ENCODE measurements at places on chromosomes 16 and 17.

GRCh38 chr17:347309-347899 is 5.2 kb downstream of the RPH3AL start:
- DNase-seq = no peak

DNA sequence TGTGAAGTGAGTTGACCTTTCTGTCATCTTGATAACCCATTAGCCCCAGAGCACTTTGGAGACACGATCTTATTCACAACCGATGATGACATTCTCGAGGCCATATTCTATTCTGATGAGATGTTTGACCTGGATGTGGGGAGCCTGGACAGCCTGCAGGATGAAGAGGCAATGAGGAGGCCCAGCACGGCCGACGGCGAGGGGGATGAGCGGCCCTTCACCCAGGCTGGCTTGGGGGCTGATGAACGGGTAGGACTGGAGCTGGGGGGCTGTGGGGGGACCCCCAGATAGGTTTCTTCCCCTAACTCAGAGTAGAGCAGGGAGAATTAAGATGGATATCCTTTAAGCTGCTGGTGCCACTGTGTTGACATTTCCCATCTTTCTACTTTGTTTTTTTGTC is 201.7 kb downstream of the KATNIP start:
- no peak for DNase-seq

DNA sequence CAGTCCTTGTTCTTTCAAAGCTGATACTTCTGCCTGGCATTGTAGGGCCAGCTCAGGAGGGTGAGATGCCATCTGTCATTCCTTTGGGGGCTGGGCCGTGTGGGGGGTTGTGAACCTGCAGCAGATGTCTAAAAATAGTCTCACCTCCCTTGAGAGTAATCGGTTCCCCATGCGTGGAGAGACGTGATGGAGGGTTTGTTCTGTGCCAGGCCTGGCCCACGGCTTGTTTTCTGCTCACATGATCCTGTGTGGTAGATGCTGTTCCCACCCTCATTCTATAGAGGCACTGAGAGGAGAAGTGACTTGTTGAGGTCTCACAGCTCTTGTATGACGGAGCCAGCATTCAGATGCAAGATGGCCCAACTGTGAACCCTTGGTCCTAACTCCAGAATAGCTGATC is 4.6 kb downstream of the IRF8 start:
- DNase-seq = no peak

- DNase-seq = peak; percentile 68
These were observed 1.9 kb downstream of the CMC2 start for GRCh38 chr16:81004646-81005353.

GRCh38 chr17:42900460-42901331 is at the start of gene G6PC1:
Gene G6PC1, plus strand, starts transcription at chr17:42900799. Its CDS starts 78 bp downstream, at chr17:42900877.
- no peak for DNase-seq

Measured in AML-193 (cell line).